Renal cortex interstitium (tissue), 15 donors: ENCODE measurements at places on chromosomes 6 and 20. TPM values are rescaled to one million over a fixed set of nuclear protein-coding genes. Genes with fewer than 3 reads are reported as not detected.

GRCh38 chr20:11296221-11296620 lies 621.5 kb upstream of the BTBD3 start:
- DNase-seq: no peak

- no peak for DNase-seq
These were observed 127.4 kb downstream of the DST start for GRCh38 chr6:56515081-56515905.

DNA sequence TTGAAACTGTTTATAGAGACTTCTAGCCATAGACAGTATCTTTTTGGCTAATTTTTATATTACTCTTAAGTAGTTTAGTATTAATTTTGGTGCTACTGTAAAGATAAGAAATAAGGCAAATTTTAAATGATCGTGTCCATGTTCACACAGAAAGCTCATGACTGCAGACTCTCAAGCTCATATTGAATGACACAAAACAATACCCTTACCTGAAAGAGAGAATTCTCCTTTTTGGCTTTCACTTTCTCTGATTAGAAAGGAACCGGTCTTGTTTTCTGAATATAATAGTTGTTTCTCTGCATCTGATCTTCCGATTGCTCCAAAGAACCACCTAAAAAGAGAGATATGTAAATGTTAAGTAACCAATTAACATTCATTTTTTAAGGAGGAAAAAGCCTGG lies 57.0 kb downstream of the FRK start:
- no peak for DNase-seq

GRCh38 chr20:15851576-15852215 lies 721.6 kb downstream of the KIF16B start:
- no peak for DNase-seq

DNA sequence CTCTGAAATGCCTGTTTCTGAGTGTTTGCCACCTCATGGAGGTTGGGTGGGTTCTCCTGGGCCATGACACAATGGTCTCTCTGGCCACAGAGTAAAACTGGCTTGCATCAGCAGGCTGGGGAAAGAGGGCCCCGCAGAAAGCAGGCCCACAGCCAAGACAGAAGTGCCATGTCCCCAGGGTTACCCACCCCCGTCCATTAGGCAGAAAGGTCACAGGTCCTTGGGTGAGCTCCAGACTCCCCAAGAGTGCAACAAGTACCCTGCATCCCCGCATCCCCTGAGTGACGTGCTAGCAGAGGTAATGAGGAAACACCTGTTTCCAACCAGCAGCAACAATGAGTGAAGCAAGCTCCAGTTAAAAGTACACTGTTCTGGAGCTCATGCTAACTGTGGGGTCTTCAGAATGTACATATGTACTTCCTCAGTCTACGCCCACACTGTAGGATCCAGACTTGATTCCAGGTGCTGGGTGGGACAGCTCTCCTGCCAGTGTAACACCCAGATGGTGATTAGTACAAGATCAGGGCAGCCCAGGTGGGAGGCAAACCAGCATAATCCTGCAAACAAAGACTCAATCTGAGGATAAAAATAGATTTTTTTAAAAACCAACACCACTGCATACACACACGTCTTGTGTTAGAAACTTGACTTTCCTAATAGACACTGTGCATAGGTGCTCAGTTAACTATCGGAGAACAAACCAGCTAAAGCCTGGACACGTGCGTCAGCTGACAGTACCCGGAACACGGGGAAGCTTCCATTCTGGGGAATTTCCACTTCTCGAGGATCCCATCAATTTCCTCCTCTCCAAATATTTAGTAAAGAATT lies 31.5 kb downstream of the RRBP1 start:
- DNase-seq: no peak

DNA sequence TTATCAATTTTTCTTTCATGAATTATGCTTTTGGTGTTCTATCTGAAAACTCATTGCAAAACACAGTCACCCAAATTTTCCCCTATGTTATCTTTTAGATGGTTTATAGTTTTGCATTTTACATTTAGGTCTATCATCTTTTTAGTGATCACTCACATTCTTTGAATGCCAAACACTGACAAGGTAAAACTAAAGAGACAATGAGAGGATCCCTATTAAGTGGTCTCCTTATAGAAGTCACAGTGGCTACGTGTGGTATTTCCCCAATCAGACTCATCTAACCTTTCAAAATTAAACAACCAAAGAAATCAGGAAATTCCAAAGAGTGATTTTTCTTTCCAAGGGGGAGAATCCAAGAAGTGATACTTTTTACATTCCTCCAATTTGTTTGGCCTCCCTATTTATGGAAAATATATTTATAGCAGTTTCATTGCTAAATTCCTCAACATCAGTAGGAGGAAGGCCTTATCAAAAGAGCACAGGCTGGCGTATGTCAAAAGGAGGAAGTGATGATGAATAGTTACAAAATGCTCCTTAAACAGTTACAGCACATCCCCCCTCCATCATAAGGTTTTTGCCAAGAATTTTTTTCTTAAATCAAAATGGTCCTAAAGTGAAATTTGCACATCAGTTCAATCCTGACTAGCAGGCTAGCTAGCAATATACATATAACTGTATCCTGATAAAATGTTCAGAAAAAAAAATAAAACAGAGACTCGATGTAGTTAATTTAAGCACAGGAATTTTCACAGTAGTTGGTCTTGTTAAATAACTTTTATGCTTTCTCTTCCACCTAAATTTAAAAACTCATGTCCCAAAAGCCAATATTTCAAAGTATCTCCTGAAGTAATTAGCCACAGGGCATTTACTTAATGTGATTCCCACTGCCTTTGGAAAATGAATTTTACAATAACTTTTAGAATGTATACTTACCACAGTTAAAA lies 76.2 kb upstream of the IPCEF1 start:
- DNase-seq: peak; percentile 51

DNA sequence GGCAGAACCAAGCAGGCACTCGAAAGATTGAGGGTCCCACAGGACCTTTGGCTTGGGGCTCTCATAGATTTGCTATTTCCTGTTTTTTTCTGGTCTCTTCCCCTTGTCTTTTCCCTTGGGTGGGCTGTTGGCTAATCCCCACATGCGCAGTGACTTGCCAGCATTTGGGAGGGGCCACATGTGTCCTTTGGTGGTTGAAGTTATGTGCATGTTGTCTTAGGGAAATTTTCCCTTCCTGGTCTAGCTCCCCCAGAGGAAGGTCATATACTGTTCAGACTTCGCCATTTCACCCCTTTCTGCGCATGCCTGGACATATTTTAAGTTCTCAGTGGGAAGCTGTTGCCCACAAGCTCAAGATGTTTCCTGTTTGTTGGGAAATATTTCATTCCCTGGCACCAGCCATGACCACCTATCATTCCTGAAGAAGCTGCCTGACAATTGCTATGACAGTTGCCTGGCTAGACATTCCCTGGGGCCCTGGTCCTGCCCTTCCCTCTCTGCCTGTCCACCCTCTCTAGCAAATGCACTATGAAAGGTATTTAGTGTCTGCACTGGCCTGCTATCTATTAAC lies 156.2 kb upstream of the THBS2 start:
- DNase-seq: no peak

GRCh38 chr20:25063981-25064380 lies 6.0 kb upstream of the ACSS1 start:
- DNase-seq: no peak

Gene PLG
- 10.2 TPM for polyA plus RNA-seq

Gene LTB
- 2.2 TPM for polyA plus RNA-seq

Gene DNPH1
- polyA plus RNA-seq: 91.1 TPM

Gene HLA-DQA2
- not detected for polyA plus RNA-seq

Gene RAD21L1
- polyA plus RNA-seq: not detected

Gene RAB5IF
- polyA plus RNA-seq: 55.5 TPM

Gene PAK5
- polyA plus RNA-seq: 0.32 TPM

Gene HMGN4
- polyA plus RNA-seq: 87.1 TPM
